NCI-H510A treated with DMSO at 0.1 percent for 48 hours (cell line): ENCODE measurements at places on chromosomes 16 and 17.

- DNase-seq: peak; percentile 14
These were observed 16.7 kb downstream of the CDK5R1 start for GRCh38 chr17:32503251-32504165.

DNA sequence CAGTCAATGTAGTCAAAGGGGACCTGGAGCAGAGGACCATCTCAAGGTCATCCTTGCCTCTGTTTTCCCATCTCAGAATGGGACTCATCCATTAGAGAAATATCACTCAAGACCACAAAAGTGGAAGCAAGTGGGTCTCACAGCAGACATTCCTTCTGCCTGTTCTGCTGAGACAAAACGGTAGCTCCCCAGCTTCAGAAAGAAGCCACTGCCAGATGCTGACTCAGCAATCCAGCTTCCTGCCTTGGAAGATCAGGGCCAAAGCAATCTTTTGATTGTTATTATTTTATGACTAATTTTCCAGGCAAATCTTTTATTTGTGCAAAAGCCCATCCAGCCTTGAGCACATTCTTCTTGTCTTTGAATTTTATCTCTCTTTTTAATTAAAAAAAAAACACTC, 86.8 kb downstream of the CCT6B start:
- no peak for DNase-seq

DNA sequence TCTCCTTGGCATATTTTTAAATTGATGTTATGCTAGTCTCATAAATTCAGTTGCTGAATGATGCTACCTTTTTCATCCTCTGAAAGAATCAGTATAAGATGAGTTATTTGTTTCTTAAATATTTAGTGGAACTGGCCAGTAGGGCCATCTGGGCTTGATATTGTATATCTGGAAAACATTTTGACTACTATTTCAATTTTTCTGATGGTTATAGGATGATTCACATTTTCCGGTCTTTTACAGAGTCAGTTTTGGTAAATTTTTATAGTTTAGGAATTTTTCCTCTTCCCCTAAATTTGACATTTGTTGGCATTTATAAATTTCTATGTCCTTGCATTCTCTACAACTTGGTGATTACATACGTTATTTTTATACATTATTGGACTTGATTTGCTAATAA, 296.3 kb upstream of the AXIN2 start:
- DNase-seq: no peak

DNA sequence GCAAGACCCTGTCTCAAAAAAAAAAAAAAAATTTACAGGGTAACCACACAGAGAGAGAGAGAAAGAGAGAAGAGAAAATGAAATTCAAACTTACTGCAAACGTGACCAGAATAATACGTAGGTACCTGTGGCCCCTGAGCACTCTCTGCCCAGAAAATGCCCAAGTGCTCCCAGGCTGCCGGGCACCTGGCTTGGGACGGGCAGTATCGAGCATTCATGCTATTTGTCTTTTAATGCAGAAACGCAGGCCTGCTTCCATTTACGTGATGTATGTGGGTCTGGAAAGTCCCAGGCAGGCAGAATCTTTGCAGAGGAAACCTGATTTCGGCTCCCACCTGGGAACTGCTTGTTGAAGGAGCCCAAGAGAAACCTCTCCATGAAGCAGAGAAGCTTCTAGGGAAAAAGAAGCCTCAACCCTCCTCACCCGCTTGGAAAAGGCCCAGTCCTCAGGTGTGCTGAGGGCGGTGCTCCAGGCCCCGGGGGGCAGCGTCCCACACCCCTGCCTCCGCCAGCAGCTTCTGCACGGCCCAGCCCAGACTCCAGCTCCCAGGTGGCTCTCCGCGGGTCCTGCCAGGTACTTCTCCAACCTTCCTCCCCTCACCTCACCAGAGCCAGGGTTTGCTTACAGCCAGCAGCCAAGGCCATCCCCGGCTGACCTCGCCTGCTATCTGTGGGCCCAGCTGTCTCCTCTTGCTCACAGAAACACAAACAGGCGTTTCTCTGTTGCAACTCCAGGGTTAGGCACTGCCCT, 14.0 kb downstream of the RPH3AL start:
- peak; percentile 21 for DNase-seq

DNA sequence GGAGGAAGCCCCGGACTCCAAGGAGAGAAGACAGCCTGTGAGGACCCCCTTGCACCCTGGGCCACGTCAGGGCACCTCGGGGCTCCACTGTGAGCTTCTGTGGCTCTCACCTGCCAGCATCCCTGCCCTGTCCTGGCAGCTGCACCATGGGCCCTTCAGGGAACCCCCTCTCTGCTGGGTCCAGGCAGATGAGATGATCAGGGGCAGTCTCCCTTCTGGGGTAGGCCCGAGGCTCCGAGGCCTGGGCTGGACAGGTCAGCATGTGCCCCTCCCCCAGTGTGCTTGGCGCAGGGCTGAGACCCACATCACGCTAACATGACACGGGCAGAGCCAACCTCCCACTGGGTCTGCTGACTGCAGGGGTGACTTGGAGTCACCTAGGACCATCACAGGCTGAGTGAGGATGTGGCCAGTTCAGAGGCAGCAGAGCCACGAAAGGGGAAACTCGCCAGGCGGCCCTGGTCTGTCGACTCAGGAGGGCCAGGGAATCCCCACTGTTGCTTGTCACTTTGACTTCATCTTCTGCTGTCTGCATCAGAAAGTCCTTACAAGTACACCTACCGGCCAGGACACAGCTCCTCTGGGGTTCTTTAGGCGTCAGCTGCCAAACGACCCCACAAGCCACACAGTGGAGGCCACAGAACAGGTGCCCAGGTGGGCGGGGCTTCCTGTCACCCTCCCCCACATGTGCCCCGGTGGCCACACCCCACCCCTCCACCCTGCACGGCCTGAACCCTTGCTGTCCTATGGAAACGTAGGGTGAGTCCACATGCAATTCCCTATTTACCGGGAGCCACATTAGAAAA, 2.2 kb downstream of the GALNS start:
- DNase-seq: no peak

DNA sequence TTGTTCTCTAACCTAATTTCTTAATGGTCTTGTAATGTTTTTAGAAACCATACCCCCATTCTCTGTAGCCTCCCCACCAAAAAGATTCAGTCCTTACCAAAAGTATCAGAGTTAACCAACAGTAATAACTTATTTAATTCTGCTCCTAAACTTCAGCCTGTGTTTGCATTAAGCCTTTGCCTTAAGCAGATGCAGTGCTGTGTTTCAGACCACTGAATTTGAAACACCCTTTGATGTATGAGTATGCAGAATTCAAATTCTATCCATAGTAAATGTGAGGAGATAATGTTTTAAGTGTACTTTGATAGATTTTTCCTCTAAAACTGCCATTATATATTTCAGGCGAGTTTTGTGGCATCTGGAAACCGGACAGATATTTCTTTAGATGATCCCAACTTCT, 171.6 kb upstream of the RBL2 start:
- DNase-seq: no peak

GRCh38 chr16:6633456-6633855, 699.2 kb upstream of the RBFOX1 start:
- no peak for DNase-seq

GRCh38 chr17:28577466-28577824, 750 bp upstream of the ALDOC start:
- no peak for DNase-seq

DNA sequence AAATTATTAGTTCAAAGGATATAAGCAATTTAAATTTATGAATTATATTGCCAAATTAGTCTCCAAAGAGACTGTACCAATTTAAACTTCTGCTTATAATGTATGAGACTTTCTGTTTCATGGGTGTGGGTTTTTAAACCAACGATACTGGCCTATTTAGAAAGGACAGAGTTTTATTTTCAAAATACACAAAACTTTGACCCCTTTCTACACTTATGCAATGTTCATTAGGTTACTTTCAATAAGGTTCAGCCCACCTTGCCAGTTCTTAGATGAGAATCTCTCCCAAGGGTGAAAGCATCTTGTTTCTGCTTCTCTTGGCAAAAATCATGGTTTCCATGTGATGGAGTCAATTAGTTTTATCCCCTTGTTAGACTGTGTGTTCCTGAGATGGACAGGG, 84.7 kb downstream of the MYO1D start:
- no peak for DNase-seq

- no peak for DNase-seq
These were observed 909 bp upstream of the RSL1D1 start for GRCh38 chr16:11852092-11852809.

- DNase-seq: no peak
These were observed 58.3 kb upstream of the CIBAR2 start for GRCh38 chr16:85170590-85171003.

DNA sequence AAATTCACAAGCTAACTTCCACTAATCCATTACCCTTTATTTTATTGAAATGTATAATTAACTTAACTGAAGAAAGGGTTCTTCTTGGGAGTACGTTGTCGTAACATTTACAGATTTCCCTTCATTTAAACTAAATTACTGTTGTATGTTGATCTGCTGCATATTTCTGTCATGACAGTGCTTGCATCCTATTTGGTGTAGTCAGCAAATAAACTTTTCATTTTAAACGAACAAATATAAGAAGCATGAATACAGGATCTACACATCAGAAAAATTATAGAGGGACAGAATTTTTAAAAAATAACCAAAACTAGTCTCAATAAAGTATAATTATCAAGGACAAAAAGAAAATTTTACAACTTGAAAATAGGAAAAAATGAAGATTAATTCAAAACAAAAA, 66.5 kb upstream of the ZNF267 start:
- DNase-seq: no peak

GRCh38 chr17:8044819-8045810, 6.3 kb downstream of the ALOX15B start:
- DNase-seq: no peak

GRCh38 chr17:40915721-40916256, 21.7 kb downstream of the KRT23 start:
- DNase-seq: no peak

GRCh38 chr16:54921206-54921824, 9.3 kb upstream of the IRX5 start:
- DNase-seq: peak; percentile 22

GRCh38 chr17:80717720-80718083, 173.1 kb downstream of the RPTOR start:
- peak; percentile 65 for DNase-seq

- DNase-seq: no peak
These were observed 38.9 kb downstream of the PLCG2 start for GRCh38 chr16:81817789-81818567.

GRCh38 chr16:67462279-67462655, 18.7 kb downstream of the ATP6V0D1 start:
- DNase-seq: no peak

GRCh38 chr16:50050802-50051201, 15.0 kb upstream of the HEATR3 start:
- DNase-seq: no peak

- no peak for DNase-seq
These were observed 212.9 kb upstream of the CHMP6 start for GRCh38 chr17:80778716-80779115.

- DNase-seq: no peak
These were observed 11.2 kb downstream of the PPY start for GRCh38 chr17:43931062-43931571.

GRCh38 chr16:30561089-30561816, 3.1 kb upstream of the ZNF764 start:
- no peak for DNase-seq

GRCh38 chr16:74723256-74723655, 22.6 kb upstream of the MLKL start:
- DNase-seq: no peak

DNA sequence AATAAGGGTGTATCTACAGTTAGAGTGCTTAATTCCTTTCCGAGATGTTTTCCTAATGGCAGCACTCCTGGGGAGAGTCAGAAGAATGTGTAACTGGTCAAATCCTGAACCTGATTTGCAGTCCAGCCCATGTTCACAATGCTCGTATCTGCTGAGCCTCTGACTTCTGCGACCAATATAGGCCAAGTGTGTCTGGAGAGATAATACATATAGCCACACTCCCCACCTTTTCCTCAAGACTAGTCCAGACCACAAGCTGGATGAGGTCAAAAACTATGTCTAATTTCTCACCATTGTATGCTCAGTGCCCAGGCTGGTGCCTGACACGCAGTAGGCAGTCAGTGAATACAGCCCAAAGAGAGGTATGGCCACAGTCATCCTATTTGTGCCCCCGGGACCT, 58.0 kb downstream of the XYLT1 start:
- no peak for DNase-seq

- DNase-seq: no peak
These were observed 23.0 kb downstream of the ATF7IP2 start for GRCh38 chr16:10408824-10409381.
